Immature natural killer cell (primary cell): ENCODE measurements at places on chromosomes 16 and 17.
A peak's percentile ranks its signal among the peaks of the same experiment; 100 is the strongest.

- no peak for DNase-seq
These were observed 77.0 kb upstream of the SIAH1 start for GRCh38 chr16:48462106-48462740.

GRCh38 chr17:76808326-76808725 is 59.9 kb upstream of the MGAT5B start:
- no peak for DNase-seq

DNA sequence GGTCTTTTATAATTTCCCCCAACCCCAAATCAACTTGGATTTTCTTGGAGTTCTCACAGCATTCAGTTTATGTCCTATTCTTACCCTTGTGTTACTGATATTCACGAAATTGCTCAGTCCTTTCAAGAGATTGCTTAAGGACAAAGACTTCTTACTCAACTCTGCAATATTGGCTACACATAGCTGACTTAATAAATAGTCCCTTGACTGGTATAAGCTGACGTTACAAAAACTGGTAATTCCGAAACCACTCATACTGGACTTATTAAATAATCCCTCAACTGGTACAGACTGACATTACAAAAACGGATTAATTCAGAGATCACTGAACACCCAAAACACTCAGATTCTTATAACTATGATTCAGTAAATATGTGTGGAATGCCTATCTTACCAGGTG is 860 bp downstream of the TIGD7 start:
- no peak for DNase-seq

DNA sequence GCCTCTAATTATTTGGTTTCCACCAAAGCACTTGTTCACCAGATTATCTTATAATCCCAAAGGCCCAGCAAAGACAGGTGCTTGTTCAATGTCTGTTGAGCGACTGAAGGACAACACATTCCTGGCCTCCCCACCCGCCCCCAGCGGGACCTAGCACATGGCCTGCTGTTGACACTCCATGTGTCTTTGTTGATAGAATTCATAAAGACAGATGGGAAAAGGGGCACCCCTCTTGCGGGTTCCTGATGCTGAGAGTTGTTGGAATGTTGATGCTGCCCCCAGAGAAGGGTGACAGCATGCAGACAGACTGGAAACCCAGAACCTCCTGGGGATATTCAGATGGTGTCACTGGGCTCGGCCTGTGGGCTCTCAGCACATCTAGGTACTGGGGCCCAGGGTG is 36.9 kb downstream of the SNX20 start:
- no peak for DNase-seq

GRCh38 chr16:88616736-88617135 is 21.6 kb upstream of the IL17C start:
- no peak for DNase-seq

DNA sequence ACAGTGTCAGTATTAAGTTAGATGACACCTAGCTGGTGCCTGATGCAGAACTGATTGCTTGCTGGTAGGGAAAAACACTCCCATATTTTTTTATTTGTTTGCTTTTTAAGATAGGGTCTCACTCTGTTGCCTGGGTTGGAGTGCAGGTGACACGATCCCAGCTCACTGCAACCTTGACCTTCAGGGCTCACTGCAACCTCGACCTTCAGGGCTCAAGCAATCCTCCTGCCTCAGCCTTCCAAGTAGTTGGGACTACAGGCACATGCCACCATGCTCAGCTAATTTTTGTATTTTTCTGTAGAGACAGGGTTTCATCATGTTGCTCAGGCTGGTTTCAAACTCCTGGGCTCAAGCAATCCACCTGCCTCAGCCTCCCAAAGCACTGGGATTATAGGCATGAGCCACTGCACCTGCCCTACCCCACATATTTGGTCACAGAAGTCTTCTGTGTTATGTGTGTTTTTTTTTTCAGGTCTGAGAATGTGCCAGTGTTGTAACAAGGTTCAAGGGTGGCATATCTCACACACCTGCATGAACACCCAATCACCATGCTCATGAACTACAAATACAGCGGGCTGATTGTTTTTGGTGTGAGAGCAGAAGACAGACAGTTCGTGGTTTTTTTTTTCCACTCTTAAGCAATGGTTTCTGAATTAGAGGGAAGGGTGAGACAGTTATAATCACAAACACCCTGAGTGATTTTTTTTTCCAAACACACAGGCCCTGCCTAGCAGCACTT is 22.8 kb downstream of the SPAG9 start:
- no peak for DNase-seq

DNA sequence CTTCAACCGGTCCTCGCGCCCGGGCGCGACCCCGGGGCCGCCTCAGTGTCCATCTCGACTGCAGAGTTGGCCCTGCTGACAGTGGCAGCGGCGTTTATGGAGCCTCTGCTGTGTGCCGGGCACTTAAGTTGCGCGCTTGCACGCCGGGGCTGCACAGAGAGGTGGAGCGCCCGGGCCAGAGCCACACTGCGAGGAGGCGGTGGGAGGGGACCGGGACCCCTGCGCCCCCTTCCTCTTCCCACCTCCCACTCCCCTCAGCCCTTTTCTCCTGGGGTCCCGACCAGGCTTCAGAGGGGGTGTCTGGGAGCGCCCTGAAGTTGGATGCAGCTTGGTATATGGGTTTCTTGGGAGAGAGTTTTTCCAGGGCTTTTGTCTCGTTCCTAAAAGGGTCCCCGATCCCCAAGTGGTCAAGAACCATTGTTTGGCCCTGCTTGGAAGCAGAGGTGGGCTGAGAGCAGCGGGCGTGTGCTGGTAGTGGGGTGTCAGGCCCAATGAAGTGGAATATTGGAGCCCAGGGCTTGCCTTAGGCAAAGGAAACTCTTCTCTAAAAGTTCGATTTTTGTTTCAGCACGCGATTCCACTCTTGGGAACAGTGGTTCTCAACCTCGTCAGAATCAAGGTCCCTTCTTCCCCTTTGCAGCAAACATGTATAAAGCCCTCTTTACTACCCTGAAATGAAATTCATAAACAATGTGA is 605 bp downstream of the MRTFB start:
- DNase-seq, result no peak

DNA sequence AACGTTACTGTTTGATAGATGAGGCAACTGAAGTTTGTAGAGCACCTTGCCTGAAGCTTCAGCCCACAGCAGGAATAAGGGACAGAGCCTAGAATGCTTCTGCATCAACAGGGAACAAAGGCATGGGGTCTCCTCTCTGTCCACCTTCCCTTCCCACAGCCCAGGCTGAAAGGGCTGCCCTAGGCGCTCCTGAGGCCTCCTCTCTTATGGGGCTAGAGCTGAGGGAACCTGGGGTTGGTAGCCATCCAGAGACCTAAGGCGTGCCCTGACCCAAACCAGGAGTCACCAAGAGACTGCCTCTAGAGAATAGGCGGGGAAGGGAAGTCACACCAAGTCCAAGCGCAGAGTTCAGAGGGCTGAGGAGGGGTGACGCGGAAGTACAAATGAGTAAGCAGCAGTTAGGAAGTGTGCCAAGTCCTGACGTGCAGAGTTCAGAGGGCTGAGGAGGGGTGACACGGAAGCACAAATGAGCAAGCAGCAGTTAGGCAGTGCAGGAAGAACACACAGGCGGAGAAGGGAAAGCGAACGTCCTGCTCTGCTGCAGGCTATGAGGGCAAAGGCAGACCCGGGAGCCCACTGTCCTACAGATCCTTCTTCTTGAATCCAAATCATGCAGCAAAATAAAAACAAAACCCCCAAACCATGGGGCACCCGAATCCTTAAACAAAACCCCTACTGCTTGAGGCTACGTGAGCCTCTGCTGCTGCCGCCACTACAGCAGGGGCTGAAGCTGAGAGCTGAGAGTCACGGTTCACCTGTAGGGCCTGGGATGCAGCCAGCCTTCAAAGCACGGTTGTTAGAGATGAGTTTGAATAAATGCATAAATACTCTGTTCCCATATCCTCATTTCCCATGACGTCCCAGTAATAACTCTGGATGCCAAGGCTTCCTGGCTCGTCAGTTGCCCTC is 2.7 kb upstream of the SPG7 start:
- peak; percentile 82 for DNase-seq

DNA sequence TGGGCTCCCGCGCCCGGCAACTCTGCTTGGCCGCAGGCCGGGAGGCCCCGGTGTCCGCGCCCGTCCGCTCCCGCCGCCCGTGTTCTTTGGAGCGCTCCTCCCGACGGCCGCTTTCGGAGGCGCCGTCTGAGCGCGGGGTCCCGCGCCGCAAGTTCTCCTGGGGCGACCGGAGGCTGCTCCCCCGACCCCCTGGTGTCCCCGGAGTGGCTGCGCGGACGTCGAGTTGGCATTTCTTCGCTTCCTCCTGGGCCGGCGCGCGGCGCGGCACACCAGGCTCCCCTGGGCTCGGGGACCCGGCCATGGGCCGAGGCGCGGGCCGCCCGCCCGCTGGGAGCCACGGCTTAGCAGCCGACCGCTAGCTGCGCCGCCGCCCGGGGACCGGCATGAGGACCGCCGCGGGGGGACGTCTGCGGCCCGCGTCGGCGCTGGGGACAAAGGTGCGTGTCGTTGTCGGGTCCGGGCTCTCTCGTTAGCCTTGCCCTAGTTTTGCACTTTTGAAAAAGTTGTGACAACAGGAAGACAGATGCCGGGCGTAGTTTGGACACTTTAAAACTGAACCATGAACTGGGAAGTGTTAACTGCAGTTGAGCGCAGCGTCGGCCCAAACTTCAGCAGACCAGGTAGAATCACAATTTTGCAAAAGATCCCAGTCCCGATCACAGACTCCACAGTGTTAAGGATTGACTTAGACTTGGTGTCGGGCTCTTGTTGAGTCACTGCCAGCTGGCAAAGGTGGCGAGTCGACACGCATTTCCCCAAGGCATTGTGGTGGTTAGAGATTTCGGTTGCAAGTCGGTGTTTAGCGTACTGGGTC is 700 bp downstream of the UBN1 start:
- DNase-seq, result peak; percentile 53

- no peak for DNase-seq
These were observed 86.0 kb upstream of the KIF2B start for GRCh38 chr17:53736516-53737240.

GRCh38 chr16:87778830-87779579 is 13.2 kb upstream of the KLHDC4 start:
- peak; percentile 92 for DNase-seq

DNA sequence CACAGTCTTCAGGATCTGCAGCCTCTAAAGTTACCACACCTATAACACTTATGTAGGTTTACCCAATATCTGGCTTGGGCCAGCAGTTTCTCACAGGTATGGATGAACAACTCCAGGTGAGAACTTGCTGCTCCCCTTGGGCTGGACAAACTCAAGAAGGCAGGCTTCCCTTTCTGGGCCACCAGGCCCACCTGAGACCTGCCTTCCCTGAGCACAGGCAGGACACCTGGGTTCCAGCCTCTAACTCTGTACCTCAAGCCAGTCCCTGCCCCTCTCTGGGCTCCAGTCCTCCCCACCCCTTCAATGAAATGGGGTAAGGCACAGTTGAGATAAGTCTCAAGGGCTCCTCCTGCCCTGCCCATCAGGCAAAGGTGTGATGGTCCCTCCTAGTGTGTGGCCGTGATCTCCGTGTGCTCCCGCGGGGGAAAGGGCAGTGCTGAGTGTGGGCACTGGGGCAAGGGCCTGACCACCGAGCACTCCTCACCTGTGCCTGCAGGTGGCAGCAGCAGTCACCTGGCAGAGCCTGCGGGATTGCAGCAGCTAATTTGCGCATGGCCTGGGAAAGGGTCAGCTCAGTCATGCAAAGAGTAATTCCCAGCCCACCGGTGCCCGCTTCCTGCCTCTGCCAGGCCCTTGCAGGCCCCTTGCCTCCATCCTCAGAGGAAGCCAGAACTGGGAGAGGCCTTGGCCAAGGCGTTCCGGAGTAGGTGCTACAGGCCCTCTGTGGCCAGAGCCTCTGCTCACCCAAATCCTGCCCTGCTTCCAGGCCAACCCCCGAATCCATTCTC is 28.2 kb upstream of the ADGRG1 start:
- no peak for DNase-seq

GRCh38 chr17:1577583-1578013 is 15.0 kb upstream of the PITPNA start:
- no peak for DNase-seq

DNA sequence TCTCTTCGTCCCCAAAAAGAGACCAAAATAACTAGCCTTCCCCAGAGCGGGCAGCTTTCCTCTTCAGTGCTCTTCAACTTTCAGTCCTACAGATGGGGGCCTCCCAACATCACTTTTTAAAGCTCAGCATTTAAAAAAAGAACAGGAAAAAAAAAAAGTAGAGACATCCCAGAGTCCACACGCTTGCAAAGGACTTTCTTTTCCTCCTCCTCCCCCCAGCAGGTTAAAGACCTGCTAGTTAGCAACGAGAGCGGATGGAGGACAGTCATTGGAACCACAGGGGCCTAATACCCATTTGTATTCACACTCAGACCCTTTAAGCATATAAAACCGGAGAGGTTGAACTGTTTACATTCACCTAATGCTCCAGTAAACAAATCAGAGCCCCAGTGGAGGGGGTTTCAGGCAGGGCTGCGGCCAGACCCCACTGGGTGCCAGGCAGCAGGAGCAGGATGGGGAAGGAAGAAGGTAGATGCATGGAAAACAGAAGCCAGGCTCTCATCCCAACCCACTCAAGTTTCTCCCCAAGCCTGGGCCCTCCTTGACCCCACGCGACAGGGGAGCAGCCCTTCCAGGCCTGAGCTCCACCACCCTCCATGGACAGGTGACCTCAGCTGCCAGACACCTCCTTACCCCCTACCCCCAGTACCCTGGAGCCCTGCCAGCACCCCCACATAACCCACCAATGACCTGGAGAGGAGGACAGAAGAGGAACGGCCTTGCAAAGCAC is 15.2 kb downstream of the ZFHX3 start:
- DNase-seq, result no peak

DNA sequence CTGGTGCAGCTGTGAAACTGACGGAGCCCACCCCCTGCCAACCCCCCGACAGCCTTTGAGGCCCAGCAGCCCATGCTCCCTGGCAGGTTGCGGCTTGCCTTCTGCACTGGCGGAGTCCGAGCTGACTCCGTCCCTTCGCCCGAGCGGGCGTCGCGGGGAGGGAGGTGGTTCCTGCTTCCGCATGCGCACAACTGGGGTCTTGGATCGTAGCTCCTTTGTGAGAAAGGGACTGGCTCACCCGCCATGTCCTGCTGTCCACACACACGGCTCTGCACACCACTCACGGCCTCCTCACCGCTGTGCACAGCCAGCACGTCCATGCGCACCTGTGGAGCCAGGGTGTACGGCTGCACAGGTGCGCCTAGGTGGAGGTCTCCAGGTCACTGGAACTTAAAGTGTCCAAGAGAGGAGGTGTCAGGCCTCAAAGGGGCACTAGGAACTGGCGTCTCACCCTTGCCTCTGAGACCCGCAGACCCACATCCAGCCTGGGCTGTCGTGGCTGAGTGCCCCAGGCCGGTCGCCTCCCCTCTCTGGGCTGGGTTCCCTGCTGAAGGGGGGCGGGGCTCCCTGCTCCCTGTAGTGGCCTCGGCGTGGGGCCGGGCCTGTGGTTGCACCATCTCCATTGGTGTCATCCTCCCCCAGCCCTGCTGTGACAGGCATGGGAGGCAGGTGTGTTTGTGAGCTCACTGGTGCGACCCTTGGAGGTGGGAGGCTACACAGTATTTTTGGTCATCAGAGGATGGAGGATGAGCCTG is 45.3 kb downstream of the JPH3 start:
- no peak for DNase-seq

GRCh38 chr17:31561469-31562375 is 170.2 kb downstream of the RAB11FIP4 start:
- no peak for DNase-seq
